T-helper 2 cell treated with Interferon-gamma antibody and Interleukin-4, amounts not matched to agents 5 μg/mL and 100 μg/mL, for 36 hours (primary cell): ENCODE measurements at places on chromosomes 1 and 21.

DNA sequence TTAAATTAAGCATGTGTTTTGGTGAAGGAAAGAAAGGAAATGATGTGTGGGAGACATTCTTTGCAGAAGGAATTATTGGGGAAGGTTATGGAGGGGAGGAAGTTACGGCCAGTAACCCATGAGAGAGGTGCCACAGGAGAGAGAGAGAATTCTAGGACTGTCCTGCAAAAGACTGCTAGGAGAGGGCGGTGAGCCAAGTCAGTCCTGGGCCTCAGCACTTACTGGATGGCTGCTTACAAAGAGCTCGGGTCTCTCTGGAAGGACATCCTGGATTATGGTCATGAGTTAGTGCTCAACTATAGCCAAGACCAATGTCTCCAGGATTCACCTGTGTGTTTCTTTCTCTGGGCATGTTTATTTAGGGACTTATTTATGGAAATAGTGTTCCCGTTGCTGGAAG, 74.4 kb upstream of the HSD17B7 start:
- DNase-seq, result no peak

GRCh38 chr1:56758135-56758534, 61.1 kb downstream of the FYB2 start:
- DNase-seq, result no peak

- DNase-seq, result no peak
Observed at GRCh38 chr1:8625981-8626898, 191.2 kb downstream of the RERE start.

- no peak for DNase-seq
Observed at GRCh38 chr1:71339238-71339637, 258.4 kb upstream of the ZRANB2 start.

DNA sequence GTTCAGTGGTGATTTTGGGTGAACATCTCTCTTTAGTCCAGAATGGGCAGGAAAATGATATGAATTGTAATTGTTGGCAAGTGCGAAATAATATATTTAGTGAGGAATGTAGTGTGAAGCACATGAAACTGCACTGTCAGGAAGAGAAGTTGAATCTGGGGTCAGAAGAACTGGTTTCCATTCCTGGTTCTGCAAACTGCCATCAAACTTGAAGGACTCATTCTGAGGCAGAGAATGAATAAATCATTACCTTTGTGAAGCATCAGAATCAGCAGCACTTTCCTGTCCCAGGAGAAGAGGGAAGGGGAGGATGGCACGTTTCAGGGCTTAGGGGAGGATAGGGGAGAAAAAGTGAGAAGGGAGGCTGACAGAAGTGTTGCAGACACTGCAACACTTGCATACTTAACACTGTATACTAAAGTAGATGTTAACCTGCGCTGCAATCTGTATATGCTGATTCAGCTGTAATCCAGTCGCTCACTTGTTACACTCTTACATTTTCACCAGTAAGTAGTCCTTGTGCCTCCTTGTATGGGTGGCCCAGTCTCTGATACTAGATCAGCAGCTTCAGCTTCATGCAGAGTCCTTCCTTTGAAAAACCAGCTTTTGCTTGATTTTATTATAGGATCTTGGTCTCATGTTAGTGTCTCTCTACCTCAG, 10.5 kb upstream of the RPTN start:
- no peak for DNase-seq

- no peak for DNase-seq
Observed at GRCh38 chr1:53303726-53304515, 23.9 kb downstream of the LRP8 start.

DNA sequence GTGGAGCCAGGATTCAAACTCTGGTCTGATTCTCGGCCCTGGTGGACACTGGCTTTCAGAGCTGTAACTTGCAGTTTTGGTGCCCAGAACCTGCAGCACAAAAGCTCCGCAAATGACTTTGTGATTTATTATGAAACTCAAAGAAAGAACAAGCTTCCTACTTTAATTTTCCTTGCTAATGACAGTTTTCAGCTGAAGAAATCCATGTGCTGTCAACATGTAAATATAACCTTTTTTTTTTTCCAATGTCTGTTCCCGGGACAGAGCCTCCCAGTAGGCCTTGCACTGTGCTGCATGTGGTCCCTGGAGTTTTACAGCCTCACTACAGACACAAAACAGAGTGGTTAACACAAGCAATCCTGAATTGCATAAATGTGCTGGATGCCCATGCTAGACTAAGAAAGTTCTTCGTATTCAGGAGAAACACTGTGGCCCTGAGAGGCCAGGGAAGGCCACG, 62.3 kb upstream of the ANGPTL1 start:
- no peak for DNase-seq

GRCh38 chr1:170536924-170537551, 5.1 kb downstream of the GORAB start:
- no peak for DNase-seq

DNA sequence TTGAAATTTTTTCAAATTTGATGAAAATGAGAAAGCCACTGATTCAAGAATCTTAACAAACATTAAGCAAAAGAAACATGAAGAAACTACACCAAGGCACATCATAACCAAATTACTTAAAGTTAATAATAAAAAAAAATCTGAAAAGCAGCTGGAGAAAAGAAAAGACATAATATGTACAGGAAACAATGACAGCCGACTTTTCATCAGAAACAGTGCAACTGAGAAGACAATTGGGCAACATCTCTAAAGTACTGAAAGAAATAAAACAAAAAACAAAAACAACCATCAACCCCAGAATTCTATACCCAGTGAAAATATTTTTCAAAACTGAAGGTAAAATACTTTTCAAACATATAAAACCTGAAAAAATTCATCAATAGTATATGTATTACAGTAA, 73.8 kb upstream of the DMRTA2 start:
- no peak for DNase-seq

GRCh38 chr1:24301785-24302175, 17.4 kb upstream of the GRHL3 start:
- no peak for DNase-seq

- no peak for DNase-seq
Observed at GRCh38 chr1:35573198-35574124, at the start of gene TFAP2E. Gene TFAP2E (plus strand): TSS chr1:35573314. CDS start chr1:35573578, 264 bp downstream.

DNA sequence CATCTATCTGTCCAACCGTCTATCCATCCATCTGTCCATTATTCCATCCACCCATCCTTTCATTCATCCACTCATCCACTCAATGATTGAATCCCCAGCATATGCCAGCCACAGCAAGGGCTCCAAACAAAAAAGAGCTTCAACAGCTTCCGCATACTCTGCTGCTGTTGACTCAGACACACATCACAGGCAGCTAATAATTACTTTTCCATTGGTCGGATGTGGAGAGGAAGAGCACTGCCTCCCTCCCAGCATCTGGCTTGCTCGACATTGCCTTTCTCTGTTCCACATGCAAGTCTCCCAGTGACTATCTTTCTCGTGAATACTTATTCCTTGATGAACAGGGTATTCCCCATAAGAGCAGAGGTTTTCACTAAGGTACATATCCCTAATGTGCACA, 176.5 kb downstream of the HIVEP3 start:
- DNase-seq, result no peak

GRCh38 chr1:10278880-10279279, 68.5 kb downstream of the KIF1B start:
- DNase-seq, result no peak
